ENCODE measurements at places on chromosomes 2 and 18.

- DNase-seq, result no peak
Observed at GRCh38 chr2:225761396-225761795, 361.9 kb downstream of the NYAP2 start.

DNA sequence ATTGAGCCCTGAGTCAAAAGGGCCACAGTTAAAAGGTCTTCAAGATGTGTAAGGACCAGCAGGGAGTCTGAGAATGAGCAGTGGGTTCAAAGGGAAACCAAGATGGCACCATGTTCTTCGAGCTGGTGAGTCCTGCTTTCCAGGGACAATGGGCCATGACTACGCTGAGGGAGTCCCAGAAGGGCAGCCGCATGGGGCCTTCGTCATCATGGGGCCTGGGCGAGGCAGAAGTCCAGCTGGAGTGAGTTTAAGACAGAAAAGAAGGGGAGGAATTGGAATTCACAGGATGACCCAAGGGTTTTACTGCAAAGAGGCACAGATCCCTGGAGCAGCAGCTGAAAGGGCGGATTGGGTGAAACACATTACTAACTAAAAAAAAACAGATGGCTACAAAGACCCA lies 340.8 kb upstream of the MYT1L start:
- no peak for DNase-seq

GRCh38 chr2:218010140-218010983 lies 7.6 kb upstream of the TNS1 start:
- peak; percentile 38 for DNase-seq

DNA sequence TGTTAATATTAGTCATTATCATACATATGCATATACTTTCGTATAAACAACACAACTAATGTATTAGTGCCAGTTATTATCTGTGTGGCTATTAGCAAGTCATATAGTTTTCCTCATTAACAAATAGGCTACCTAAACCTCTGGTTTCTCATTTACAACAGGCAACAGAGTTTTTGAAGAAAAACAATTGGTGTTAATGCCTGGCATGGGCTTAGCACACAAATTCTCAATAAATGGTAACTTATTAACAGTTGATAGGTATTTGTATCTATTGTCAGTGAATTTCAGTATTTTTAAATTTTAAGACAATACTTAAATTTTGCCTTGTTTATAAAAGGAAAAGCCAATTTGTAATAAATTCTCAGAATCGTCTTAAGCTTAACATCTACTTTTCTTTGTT lies 182.5 kb downstream of the PMAIP1 start:
- DNase-seq, result no peak

DNA sequence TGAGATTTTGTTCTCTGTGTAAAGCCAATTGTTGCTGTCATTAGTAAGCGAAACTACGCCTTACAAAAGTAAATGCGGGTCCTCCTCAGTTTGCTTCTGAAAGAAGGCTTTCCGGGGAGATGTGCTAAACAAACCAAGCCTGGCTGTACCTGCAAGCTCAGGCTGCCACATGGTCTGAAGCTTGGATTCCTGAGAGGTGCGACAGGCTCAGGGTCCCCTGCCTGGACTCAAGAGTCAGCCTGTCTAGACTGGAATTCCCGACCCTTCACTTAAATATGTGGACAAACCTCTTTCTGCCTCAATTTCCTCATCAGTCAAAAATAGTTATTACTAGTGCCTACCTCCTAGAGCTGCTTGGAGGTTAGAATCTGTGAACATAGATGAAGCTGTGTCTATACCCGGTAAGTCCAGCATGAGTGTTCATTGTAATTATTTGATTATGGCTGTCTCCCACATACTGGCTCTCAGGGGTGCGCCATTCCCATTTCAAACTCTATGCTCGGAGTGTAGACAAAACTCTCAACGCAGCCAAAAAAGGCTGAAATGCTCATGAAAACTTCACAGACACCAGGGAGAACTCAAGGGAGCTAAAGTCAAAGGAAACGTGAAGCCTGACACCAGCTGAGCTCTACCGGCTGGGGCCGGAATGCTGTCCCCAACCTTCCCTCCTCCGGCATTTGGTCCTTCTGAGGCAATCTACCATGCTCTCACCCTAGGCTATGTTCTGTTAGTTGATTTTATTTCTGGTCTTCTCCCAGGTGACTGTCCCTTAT lies 31.4 kb downstream of the SOWAHC start:
- DNase-seq, result no peak

DNA sequence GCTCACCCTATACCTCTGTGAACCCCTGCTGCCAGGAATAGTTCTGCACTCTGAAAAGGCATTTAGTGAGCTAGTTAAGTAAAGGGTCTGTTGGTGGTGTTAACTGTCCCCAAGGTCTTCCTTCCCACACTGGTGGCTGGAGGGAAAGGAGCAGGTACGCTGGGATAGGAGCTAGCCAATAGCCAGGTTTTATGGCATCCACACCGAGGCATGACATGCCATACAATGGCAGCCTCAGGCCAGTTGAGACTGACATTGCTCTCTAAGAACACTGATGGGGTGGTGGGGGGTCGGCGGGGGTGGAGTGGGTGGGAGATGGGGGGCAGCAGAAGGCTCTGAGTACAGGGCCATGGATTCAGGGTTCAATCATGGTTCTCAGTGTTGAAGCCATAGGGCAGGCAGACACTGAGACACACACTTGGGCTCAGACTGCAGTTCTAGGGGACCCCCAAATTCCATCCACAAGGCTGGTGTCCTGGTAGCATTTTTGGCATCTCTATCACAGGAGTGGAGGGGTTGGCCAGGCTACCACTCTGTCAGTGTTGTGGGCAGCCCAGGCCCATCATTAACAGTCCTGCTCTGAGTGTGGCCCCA lies 136.0 kb downstream of the CTIF start:
- no peak for DNase-seq

DNA sequence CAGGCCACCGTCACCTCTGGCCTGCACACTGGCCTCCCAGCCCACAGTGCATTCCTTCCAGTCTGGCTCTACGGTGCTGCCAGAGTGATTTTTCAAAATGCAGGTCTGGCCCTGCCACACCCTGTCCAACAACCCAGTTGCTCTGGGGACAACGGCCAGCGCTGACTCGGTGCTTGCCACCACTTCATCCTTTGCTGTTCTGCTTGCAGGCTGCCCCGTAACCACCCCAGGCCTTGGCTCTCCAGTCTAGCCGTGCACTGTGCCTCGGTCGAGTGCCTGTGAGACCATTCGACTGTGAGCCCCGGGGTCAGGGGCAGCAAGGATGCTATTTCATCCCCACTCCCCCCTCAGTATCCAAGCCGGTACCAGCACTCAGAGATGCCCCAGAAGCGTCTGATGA lies 262.6 kb downstream of the KLHL29 start:
- DNase-seq, result no peak

DNA sequence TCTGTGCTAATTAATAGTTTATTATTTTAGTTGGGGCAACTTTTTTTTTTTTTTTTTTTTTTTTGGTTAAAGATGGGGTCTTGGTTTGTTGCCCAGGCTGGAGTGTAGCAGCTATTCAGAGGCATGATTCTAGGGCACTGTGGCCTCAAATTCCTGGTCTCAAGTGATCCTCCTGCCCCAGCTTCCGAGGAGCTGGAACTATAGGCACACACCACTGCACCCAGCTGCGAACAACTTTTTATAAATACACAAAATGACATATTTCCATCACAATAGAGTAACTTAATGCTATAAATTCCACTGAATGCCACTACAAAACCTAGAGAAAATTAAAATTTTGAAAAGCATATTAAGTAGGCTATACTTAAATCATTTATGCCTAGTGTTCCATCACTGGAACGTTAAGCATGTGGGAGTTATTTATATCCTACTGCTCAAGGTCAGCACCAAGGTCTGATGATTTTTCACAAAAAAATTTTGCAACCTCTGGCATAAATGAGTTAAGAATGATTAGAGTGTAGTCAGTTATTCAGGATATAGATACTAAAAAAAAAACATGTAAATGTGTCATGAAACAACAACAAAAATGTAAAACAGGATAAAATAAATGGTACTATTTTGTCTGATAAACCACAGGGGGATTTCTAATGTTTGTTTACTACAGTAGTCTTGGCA lies 46.8 kb downstream of the GFPT1 start:
- DNase-seq, result no peak

GRCh38 chr2:210376694-210377093 lies 61.7 kb upstream of the MYL1 start:
- no peak for DNase-seq
